Islet precursor cell (in vitro differentiated cells): ENCODE measurements at places on chromosomes 7 and 10.

- DNase-seq, result peak; percentile 46
Observed at GRCh38 chr10:77841711-77842375, 84.7 kb downstream of the DLG5 start.

- peak; percentile 57 for DNase-seq
Observed at GRCh38 chr7:121563177-121563576, 167.1 kb upstream of the FAM3C start.

DNA sequence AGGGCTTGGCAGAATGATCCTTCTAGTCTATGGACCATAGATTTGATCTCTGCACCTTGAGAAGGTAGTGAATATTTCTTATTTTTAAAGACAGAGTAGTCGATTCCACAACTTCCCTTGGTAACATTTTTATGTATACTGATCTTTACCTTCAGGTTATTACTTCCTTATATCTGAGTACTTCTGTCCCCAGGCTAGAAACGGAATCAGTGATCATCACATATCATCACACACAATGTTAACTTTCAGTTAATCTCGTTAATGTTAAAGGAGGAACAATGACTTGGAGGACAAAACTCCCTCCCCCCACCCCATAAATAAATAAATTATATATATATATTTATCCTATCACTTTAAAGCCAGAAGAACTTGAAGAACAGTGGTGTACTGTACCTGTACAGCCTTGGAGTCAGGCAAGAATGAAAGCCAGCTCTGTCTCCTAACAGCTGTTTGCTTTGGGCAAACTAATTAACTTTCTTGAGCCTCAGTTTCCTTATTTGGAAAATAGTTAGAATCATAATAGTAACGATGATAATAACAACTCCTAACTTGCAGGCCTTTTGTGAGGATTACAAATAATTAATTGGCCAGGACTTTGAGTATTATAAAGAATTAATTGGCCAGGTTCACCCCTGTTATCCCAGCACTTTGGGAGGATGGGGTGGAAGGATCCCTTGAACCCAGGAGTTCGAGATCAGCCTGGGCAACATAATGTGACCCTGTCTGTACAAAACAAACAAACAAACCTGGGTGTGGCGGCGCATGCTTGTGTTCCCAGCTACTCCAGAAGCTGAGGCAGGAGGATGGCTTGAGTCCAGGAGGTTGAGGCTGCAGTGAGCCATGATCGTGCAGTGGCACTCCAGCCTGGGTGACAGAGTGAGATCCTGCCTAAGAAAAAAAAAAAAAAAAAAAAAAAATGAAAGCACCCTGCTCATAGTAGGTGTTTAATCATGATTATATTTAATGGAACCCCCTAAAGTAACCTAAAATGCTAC is 63.5 kb downstream of the SAMD9 start:
- DNase-seq, result no peak

DNA sequence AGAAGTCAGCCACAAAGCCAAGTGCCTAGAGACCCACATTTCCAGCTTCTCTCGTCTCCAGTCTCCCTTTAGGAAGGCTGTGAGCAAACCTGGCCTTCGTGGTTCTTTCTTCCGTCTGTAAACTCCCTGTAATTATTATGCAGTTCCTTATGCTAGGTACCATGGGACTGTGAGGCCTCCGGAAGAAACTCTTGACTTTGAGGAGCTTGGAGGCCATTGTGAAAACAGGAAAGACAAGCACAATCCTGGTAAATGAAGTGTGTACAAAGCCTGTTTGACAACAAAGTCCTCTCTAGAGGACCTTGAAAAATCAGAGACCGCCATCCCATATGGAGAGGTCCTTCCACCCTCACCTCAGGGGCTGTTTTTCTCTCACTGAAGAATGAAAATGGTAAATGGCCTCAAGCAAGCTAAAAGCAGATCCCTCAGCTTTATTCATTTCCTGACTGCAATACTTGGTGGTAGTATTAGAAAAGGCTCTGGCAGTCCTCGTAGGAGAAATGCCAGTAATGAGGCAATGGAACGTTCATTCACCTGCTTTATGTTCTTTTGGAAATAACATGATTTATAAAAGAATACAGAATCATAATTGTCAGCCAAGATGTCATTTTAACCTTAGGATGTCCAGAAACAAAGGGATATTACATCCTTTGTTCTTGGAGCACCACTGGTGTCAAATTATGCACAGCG is 926.4 kb downstream of the LRMDA start:
- no peak for DNase-seq

- DNase-seq, result no peak
Observed at GRCh38 chr10:33835556-33835955, 501.1 kb upstream of the NRP1 start.

DNA sequence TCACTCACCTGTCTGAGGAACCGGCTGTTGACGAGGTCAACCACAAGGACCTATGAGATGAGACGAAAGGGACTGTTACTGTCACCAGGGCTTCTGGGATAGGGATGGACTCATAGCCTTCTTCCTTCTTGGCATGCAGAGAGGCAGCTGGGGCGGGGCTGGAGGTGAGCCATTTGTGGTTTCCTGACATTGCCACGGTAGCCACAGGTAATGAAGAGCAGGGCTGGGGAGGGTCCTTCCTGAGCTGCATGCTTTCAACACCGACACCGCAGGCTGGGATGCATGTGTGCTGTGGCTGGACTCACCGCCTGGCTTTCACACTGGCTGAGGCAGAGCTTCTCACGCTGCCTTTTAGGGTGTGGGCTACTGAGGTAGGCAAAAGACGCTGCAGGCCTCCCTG is 46.4 kb upstream of the MKRN1 start:
- DNase-seq, result peak; percentile 84

GRCh38 chr7:39084349-39084748 is 106.6 kb downstream of the POU6F2 start:
- DNase-seq, result no peak

DNA sequence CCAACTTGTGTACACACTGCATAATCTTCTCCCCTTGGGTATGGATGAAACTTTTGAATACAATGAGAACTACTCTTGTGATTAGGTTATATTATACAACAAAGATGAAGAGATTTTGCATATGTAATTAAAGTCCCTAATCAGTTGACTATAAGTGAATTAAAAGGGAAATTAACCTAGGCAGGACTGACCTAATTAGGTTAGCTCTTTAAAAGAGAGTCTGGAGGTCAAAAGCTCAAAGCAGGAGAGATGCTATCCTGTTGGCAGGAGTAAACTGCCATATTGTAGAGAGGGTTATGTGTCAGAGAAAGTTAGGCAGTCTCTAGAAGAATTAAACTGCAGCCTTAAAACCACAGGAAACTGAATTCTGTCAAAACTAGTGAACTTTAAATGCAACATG is 29.4 kb downstream of the HGF start:
- DNase-seq, result no peak

- DNase-seq, result peak; percentile 74
Observed at GRCh38 chr7:81845744-81846241, 75.9 kb upstream of the HGF start.

- DNase-seq, result peak; percentile 87
Observed at GRCh38 chr7:35331730-35332678, 78.1 kb upstream of the TBX20 start.

DNA sequence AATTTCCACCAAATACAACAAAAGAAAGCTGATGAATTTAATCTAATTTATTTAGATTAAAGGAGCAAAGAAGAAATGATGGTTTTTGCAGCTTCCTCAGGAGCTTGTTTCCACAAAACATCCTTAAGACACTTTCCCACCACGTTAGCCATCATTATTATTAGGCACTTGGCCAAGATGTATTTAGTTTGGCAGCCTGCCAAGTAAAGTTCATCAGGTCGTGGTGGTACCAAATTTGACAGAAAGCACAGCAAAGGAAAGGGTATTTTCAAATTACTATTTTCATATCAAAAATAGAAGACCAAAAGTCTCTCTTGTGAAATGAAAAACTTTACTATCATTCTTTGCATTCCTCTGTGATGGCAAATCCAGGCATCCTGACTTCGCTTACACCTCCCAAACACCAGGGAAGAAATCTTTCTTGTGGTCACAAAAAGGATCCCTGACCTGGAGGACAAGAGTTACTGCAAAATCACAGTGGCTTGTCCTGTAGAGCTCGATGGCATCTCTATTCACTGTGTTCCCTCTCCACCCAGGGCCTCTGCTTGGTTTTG is 123.1 kb upstream of the INHBA start:
- no peak for DNase-seq

DNA sequence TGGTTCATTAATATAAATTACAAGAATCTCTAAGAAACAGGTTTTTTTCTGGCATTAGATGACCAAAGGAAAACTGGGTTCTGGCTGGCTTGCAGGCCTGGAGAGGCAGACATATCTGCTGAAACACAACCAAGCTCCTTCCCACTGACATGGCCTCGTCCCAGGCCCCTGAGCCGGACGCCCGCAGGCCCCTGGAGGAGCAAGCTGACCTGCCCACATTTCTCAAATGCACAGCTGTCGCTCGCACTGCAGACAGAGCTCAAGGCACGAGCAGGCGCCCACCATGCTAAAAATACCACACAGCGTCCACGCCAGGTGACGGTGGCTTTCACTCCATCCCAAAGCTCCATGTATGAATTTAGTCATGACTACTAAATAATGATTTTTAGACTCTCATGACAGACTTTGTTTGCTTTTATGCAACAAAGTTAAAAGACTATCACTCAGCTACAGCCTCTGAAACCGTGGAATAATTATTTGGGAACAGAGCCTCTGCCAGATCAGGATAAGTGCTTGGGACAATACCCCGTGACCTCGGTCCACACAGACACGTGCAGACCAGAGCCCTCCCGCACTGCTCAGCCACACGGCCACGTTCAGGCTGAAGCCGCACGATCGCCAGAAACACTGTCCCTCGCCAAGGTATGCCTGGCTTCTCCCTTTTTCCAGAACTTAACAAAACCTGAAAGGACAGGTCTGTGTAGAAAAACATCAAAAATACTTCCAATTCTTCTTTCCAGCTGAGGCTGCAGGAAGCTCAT is 71.1 kb downstream of the DIP2C start:
- DNase-seq, result no peak

- peak; percentile 96 for DNase-seq
Observed at GRCh38 chr7:36280840-36281812, 108.5 kb upstream of the ANLN start.

GRCh38 chr10:71771204-71771603 is 2.1 kb downstream of the VSIR start:
- no peak for DNase-seq

DNA sequence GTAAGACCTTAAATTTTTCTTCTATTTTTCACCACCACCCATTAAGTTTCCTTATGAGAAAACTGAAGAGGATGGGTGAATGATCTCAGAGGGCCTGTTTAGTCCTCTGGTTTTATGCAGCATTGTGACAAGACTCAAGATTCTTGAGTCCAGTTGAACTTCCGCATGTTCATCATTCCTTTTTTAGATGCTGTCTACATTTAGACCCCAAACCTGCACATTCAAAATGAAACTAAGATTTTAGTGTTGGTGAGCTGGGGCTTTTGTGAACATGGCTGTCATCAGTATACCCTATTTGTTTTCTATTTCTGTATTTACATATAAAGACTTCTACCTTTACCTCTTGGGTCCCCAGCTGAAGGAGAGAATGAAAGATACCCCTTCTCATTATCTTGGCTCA is 31.1 kb downstream of the NET1 start:
- no peak for DNase-seq

- DNase-seq, result no peak
Observed at GRCh38 chr7:38306171-38306570, 32.7 kb upstream of the TARP start.
